ENCODE measurements at places on chromosomes 4 and X.
A peak's percentile ranks its signal among the peaks of the same experiment; 100 is the strongest.

DNA sequence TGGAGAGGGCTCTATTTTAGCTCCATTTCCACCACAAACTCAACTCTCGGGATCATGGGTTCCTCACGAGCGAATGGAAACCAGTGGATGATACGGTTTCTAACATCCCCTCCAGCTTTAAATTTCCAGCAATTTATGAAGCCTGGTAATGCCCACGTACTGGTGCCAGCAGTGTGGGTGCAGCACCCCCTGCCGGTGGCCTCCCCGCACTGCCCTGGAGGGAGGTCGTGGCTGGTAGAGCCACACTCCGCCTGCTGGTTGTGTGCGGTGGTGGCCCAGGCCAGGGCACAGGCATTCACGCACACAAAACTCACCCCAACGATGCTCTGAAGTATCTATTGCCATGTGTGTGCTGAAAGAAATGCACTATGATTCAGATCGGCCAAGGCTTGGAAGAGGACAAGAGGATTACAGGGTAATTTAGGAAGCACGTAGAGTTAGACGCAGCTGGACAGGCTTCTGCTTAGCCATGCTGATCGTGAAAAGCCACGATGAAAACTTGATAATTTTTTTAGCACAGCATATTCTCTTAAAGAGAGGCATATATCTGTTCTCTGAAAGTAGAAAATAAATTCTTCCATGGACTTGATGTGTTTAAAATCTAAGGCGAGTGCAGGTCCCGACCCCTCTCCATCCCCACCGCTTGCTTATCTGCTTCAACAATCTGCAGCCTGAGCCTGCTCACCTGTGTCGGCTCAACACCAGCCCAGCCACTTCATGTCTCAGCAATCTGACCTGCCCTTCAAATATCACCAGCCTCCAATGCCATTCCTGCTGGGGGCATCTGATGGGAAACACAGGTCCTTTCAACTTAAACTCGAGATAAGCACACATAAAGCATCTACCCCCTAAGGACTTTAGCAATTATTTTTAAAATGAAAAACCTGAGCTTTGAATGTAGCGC lies 59.1 kb downstream of the SCD5 start:
- peak; percentile 75 for DNase-seq

GRCh38 chr4:153204728-153205648 lies 745 bp downstream of the TRIM2 start:
- no peak for DNase-seq

DNA sequence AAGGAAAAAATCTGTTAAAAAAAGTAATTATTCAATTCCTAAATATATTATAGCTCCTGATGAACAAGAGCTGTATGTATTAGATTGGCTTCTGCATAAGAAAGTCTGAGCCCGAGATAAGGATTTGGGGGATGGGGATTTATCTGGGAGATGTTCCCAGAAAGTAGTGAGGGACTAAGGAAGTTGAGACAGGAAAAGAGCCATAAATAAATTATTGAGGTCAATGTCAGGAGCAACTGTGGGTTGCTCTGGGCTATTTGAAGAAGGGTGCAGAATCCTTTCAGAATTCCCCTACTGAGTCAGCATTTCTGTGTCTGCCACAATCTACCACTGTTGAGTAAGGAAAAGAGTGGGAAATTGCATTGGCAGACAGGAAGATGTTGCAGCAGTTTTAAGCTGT lies 3.1 kb upstream of the TDO2 start:
- no peak for DNase-seq

DNA sequence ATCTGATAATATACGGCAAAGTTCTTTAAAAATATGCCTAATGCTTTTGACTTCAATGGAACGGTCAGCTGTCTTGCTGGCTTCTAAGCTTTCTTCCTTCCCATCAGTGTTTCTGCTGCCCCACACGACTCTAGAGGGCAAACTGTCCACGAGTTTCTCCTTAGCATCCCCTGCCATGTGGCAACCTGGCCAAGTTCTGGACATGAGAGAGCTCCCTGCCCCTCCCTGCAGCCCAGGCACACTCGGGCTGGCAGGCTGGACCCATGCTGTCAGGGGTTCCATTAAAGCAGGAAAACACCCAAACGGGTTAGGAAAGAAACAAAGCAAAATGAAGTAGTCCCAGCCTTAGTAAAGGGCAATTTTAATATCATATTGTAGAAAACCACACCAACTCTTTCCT lies 38.8 kb downstream of the KDR start:
- DNase-seq: no peak

DNA sequence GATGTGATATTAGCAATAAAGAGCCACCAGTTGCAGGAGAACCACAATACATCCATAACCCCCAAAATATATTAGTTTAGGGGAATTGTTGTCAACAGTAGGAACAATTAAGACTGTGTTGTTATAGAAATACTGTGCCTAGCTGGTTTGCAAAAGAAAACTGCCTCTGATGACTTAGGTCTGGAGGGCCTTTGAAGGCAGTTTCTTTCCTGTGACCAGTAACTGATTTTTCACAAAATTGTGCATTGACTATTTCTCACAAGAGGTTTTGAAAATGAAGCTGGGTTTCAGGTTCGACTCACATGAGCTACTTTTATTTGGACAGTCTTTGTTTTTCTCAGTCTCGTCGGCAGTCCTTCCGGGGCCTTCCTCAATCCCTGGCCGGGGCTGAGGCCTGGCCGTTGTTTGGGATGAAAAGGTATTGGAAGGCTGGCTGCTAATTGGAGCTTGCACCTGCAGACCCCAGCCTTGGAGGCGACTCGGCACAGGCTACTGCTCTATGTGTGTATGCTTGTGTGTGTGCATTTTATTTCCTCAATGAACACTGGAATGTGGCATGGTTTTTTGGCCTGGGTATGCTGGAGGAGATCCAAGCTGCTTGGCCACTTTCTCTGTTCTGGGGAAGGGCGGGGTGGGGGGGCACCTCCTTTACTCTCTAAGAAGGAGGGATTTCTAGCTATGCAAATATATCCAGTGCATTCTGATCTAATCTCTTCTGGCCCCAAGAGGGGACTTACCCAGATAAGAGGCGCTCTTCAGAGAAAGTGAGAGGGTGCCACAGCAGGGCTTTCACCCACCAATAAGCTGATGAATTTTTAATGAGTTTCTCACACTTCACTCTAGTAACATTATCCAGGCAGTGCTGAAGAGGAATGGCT lies 49.5 kb upstream of the LNX1 start:
- no peak for DNase-seq

- no peak for DNase-seq
These were observed 37.9 kb upstream of the PAPSS1 start for GRCh38 chr4:107757864-107758476.

GRCh38 chrX:130053236-130053635 lies 57.1 kb downstream of the ELF4 start:
- no peak for DNase-seq

GRCh38 chr4:133062851-133063250 lies 86.2 kb upstream of the PCDH10 start:
- DNase-seq: no peak

DNA sequence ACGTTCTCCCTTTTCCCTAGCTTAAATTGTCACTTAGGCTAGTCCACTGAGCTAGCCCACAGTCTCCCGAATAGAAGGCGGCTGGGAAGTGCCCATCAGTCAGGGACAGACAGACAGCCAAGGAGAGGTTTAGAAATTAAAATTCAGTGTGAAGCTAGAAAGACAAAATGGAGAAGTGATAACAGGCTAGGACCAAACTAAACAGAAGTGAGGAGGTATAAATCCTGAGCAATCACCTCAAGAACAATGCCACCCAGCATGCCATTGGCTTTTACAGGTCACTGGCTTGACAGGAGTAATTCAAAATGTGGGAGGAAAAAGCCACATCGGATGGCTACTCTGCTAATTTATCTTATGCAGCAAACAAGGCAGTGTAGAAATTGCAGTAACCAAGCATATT lies 138.9 kb downstream of the MAPK10 start:
- DNase-seq: no peak

- DNase-seq: no peak
These were observed 9.0 kb downstream of the DCUN1D4 start for GRCh38 chr4:51851937-51852290.

GRCh38 chr4:128481752-128482480 lies 194.3 kb upstream of the PGRMC2 start:
- DNase-seq: no peak

DNA sequence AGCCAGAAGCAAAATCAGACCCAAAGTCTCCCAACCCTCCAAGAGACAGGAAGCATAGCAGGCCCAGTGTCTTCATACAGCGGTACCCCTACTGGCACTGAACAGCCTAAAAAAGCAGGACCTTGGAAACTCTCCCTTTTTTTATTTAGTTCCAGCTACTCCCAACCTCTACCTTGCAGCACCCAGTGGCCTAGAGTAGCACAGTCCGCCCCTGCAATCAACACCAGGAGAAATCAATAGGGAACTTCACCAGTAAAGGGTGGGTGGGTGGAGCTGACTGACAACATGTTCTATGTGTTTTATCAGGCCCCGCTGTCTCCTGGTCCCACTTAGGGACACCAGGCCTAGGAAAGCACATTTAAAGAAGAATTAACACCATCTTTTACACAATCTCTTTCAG lies 378.5 kb upstream of the CT83 start:
- no peak for DNase-seq

- DNase-seq: no peak
These were observed 9.9 kb upstream of the PRSS48 start for GRCh38 chr4:151267104-151267503.

GRCh38 chrX:69177511-69178162 lies 12.4 kb upstream of the PJA1 start:
- DNase-seq: no peak

DNA sequence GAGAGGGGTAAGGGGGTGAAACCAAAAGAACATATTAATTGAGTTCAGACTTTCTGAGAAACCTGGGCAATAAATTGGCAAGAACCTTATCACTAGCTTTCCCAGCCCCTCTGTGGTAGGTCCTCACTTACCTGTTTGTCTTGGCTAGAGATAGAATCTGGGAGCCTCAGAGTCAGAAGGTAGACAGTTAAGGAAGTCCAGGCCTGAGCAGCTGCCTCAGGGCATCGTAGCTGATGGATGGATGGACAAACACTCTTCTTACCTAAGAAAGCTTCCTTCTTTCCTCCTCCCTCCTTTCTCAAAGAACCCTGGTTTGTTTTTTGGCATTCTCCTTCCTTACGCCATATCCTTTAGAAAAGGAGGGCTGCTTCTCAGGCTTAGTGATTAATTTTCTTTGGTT lies 24.4 kb downstream of the FRAS1 start:
- DNase-seq: no peak

DNA sequence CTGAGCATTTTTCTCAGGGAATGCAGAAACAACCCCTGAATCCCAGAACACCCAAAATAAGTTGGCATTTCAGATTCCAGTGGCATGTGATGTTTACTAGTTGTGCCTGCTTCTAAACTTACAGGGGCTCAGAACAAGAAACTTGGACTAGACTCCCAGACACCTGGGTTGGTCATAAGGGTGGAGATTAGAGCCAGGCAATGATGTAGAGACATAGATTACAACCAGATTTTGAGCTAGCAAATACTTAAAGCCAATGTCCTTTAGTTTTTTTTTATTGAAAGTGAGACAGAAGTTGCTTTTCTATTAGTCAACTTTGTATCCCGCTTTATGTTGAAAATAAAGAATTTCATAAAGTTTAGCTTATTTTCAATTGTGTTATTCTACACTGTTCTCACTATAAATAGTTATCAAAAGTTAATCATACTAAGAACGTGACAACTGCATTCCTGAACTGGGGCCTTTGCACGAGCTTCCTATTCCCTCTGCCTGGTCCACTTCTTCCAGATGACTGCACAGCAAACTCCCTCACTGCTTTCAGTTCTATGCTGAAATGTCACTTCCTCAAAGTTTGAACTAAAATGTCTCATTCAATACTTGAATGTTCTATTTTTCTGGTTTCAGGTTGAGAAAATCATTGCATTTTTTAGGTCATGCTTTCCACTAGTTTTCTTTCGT lies 224.7 kb upstream of the PPP1R2C start:
- no peak for DNase-seq

DNA sequence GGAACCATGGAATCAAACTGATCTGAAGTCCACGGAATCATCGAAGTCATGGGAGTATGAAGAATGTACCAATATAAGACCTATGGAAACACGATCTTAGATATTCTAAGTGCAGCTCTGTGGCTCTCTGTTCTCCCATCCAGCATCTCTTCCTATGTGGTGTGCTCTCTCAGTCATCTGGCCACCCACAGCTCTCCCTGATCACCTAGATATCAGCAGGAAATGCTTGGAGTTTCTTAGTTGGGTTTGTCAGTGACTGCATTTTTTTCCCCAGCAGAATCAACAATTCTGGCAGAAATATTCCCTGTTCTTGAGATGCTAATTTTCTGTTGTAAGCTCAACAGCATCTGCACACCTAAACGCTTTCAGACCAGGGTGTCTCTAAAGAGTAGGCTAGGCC lies 94.1 kb downstream of the GC start:
- DNase-seq: no peak

GRCh38 chrX:135112096-135112729 lies 8.1 kb downstream of the ETDB start:
- no peak for DNase-seq

DNA sequence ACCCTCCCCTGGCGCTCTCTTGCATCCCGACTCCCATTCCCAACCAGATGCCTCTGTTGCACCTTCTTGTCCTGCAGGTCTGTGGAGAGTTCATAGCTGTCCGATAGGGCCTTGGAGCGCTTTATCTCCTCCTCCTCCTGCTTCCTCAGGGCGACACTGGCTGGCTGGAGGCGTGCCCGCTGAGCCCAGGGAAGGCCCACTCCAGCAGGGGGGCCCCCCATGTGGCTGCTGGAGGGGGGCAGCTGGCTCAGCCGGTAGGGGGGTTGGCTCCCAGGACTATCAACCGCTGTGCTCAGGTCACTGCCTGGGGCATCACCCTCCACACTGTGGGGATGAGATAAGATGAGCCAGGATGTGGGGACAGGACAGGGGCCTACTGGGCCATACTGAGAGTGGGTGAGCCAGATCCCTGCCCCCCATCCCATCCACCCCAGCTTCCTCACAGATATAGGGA lies 25.6 kb downstream of the IQSEC2 start:
- no peak for DNase-seq

- DNase-seq: no peak
These were observed 795.0 kb downstream of the CENPC start for GRCh38 chr4:66750273-66750672.

DNA sequence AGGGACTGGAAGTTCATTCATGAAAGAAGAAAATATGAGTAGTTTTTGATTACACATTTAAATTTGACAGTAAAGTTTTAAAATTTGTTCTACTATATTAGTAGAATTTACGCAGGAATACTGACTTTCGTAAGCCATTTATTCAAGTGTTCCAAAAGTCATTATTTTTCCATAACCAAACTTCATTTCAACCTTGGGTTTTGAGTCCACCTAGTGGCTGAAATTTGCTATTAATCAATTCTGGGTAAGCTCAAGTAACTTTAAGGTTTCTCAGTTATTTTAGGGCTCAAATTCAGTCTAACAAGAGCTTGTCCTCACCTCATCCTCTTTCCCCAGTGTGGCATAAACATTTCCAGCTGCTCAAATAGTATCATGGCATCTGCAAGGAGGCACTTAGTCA lies 175.4 kb downstream of the SH3BGRL start:
- no peak for DNase-seq

GRCh38 chrX:148940411-148940996 lies 440.1 kb downstream of the AFF2 start:
- DNase-seq: no peak

GRCh38 chr4:155809835-155810234 lies 51.0 kb downstream of the GUCY1B1 start:
- no peak for DNase-seq

All from dorsolateral prefrontal cortex (tissue), 122 donors.